Activated naive CD4-positive, alpha-beta T cell (primary cell): ENCODE measurements at places on chromosomes 12 and 14.

DNA sequence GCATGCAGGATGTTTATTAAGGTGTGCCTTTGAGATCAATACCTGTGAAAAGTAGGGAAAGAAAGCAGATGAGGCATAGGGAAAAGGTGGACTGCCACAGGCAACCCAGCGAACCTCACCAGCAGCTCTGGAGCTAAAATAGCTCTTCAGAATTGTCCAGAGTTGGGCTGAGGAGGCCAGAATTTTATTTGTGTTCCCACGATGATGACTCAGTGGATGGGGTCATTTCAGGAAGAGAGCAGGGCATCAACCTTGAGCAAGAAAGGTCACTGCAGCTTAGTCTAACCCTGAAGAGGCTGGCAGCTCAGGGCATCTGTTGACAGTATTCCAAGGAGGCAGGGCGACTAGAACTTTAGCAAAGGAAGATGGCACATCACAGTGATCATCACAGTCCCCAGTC is 696.1 kb downstream of the DIO2 start:
- no peak for DNase-seq

GRCh38 chr14:69705706-69706105 is 61.2 kb upstream of the SRSF5 start:
- DNase-seq = no peak

GRCh38 chr14:76834241-76834661 is 8.0 kb downstream of the LRRC74A start:
- DNase-seq = no peak

DNA sequence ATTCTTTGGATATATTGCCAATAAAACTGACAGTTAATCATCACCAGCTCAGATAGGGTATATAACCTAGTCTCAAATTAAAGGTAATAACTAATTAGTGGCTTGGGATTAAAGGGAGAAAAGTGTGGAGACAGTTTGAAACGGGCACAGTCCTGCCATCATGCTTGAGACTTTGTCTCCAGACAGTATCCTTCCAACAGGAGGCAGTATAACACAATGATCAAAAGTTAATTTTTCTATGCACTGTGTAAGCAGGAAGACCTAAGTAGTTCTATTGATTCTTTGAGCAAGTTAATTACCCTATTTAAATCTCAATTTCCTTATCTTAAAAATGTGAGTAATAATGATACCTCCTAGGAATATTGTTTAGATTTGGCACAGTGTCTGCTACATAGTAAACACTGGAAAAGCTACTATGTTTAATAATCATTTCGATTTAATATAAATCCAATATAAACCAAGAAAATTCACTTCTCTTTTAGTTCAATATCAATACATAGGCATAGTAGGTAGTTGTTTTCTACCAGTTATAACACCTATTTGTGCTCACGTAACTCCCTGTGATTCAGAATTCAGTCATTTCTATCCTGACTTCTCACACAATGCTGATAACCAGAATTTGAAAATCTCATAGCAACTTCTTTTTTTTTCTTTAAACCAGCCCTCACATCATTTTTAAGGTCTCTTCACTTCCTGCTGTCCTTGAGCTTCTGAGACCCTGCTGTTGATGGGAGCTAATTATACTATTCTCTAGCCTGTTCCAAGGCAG is 53.7 kb downstream of the GALNT4 start:
- DNase-seq = no peak

DNA sequence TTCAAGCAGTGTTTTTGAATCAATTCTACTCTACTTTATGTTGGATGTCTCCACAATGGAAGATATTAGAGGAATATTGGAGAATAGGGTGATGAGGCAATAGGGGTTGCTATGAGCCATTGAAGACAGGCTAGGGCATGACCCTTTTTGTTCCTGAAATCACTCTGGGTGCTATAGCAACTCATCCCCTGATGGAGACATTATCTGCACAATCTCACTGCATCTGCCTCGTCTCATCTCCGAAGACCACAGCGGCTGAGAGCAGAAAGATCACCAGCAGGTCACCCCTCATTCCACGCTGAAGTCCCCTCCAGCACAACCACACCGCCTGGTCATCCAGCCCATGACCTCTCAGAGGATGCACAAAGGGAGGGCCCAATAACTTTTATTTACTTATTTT is 150.4 kb upstream of the TMEM132C start:
- no peak for DNase-seq

DNA sequence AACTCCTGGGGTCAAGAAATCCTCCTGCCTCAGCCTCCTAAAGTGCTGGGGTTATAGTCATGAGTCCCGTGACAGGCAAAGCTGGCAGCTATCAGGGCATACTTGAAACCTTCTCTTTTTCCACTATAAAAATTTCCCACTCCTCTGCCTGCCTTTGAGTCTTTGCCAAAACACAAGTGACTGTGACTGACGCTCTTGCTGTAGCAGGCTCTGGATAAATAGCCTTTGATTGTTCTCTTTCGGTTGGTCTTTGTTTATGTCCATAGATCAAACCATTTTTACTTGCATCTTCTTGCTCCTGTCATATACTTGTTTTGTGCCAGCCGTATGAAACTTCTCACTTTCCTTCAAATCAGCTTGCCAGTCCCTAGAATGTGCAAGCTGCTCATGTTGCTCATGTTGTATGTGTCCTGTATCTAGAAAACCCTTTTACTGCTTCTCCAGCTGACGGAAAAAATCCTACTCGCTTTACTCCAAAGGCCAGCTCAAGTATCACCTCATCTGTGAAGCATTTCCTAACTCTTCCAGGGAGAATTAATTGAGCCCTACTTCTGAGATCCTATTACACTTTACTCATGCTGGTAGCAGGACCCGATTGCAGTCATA is 73.1 kb downstream of the RESF1 start:
- DNase-seq = no peak
